H9 (cell line): ENCODE measurements at places on chromosomes 2 and 18.
A peak's percentile ranks its signal among the peaks of the same experiment; 100 is the strongest.

GRCh38 chr2:181806039-181806392, 85.5 kb upstream of the ITPRID2 start:
- DNase-seq: no peak

DNA sequence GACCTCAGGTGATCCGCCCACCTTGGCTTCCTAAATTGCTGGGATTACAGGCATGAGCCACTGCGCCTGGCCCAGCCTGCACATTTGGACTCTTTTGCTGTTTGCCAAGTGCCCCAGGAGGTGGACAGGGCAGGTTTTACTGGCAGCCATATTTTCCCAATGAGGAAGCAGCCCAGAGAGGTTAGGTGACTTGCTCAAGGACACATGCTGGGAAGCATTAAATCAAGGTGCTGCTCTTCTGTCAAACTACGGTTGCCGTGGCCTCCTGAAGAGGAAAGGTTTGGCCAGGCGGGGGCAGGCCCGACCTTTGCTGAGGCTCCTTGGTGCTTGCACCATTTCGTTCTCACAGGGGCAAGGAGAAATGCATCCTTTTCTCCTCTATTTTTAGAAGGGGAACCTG, 44.0 kb downstream of the DNMT3A start:
- DNase-seq: peak; percentile 78

- no peak for DNase-seq
Measured at GRCh38 chr18:13004396-13004795, 13.2 kb downstream of the CEP192 start.

- DNase-seq: no peak
Measured at GRCh38 chr2:211996857-211997256, 541.7 kb downstream of the ERBB4 start.

DNA sequence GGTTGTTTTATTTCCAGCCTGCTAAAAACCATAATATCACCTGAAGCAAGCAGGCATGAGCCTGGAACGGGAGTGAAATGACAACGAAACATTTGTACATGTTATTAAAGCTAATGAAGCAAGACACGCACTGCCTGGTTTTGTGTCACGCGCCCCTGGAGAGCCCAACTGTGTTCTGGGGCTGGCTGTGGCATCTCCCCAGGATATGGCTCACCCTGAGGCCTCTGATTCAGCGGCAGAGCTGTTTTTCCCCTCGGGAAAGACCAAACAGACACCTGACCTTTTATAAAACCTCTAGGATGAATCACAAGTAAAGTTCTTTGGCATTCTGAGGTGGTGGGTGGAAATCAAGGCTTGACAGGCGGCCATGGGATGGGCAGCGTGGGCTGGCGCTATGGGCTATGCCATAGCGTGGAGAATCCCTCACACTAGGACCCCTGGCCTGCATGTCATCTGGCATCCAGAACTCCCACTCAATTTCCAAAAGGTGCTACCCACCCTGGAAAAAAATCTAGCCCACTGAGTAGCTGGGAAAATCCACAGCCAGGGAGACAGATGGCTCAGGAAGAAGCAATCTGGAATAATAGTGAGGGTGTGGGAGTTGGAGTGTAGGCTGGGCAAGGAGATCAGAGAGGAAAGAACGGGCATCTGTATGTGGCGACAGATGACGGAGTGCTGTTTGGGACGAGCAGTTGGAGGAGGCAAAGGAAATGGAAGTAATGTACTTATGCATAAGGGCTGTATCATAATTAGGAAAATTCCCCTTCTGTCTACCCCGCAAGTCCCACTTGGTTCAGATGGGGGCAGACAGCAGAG, 262.0 kb downstream of the AFF3 start:
- DNase-seq: no peak

DNA sequence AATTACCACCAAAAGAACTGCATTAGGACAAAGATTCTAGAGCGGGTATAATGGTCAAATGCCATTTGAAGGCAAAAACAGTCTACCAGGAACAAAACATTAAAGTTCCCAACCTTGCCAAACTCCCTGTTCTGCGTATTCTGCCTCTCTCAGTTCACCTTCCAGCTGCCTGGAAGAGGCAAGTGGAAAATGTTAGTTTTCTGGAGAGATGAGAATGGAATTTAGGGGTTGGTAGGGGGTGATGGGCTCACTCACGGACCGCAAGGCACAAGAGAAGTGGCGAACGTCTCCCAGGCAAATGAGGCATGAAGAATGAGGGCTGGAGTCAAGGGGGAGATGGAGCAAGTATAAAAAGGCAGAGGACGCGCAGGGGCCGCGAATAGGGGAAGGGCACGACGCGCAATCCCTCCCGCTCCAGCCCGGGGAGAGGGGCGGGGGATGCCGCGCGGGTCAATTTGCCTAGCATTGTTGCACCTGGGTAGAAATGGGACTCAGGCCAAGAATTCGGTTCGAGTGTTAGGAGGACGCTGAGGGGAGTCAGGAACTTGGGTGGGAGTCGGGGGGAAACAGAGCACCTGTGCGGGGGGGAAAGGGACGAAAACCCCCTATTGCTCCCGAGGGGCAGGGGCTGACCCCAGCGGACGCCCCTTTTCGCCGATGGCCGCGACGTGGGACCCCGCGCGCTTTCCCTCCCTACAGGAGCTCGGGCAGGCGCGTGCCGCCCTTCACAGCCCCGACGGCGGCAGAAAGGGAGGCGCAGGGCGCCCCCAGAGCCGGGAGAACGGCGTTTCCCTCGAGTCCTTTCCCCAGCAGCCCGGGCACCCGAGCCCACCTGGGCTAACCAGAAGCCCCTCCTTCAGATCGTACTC, 573 bp downstream of the PAIP2B start:
- peak; percentile 43 for DNase-seq

DNA sequence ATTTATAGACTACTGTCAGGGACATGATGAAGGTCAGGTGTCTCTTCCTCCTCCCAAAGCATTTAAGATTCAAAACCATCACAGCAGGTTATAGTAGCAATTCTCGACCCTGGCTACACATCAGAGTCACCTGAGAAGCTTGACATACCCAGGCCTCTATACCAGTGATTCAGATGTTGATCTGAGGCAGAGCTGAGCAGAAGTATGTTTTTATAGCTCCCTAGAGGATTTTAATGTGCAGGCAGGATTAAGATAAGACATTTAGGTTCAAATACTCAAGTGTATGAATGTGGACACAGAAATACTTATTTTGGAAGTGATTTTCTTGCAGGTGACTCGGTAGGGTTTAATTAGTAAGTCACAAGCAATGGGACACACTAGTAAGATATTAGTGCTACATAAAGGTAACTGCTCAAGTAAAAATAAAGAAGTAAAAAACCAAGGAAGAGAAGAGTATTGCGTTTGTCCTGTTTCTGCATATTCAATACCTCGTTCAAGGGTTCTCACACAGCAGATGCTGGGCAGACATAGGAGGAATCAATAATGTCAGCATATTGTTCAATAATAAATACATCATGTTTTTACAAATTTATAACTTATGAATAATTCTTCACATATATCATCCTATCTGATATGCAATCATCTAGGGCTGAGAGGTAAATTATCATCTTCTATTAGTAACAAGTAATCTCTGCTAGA, 7.0 kb downstream of the GCFC2 start:
- no peak for DNase-seq

DNA sequence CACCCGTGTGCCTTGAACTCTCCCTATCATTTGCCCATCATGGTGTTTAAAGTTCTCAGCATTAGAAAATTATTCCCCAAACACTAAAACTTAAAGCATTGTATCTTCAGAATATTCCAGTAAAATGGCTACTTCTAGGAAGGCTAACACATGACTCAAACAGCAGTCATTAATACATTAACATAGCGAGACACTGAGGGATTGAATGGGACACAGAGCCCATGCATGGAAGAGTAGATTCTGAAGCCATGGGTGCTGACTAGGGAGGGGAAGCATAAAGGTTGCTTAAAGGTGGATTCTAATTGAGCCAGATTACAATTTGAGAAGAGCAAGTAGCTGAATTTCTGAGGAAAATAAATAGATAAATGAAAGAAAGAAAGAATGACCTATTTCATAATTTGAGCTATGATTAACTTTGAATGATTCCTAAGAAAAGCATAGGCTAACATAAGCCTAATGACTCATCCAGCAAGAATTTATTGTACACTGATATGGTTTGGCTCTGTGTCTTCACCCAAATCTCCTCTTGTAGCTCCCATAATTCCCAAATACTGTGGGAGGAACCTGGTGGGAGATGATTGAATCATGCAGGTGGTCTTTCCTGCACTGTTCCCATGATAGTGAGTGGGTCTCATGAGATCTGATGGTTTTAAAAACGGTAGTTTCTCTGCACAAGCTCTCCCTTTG, 79.8 kb upstream of the PIK3C3 start:
- DNase-seq: no peak

DNA sequence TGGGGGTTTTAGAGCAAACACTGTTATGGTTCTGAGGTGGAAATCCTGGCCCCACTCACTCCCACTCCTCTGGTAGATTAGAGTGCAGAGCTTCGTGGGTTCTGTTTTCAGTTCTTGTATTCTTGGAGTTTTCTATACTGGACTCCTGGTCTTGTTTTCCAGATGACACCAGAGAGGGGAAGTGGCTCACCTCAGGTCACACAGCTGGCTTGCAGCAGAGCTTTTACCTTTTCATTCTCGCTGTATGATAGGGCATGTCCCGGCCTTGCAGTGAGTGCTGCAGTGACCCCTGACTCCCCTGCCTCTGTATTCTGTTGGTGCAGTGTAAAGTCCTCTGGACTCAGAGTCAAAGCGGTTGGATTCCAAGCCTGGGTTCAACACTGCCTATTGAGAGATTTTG, 148.9 kb upstream of the MEX3C start:
- DNase-seq: no peak

- no peak for DNase-seq
Measured at GRCh38 chr2:21668078-21668710, 544.4 kb downstream of the TDRD15 start.
